ENCODE measurements at places on chromosomes 7 and 10. TPM values are rescaled to one million over a fixed set of nuclear protein-coding genes. Genes with fewer than 3 reads are reported as not detected.

- no peak for DNase-seq
Measured at GRCh38 chr7:93284908-93285307, 52.7 kb downstream of the VPS50 start.

The HSPA12A gene
- 35.1 TPM for total RNA-seq

DNA sequence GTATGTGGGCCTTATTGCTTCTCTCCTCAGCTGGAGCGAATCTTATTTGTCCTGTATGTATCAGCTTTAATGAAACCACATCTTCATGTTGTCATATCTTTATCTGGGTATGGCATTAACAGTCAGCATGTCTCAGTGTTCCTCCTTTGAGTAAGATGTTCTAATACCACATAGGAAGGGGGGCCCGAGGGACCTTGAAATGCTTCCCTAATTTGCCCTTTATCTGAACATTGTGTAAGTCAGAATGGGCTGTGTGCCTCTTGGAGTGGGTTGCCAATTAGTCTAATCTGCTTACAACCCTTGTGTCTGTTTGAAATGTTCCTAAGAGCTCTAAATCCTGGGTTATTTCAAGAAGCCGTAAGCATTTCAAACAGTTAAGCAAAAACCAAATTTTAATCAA lies 623.8 kb downstream of the SUGCT start:
- DNase-seq: no peak

- no peak for DNase-seq
Measured at GRCh38 chr10:113003052-113003451, 53.0 kb downstream of the TCF7L2 start.

The EVX1 gene
- total RNA-seq: not detected

GRCh38 chr7:67625257-67625737 lies 628.7 kb downstream of the TYW1 start:
- DNase-seq: peak; percentile 70

GRCh38 chr7:805261-805660 lies 27.0 kb upstream of the SUN1 start:
- no peak for DNase-seq

The AKR1B1 gene
- total RNA-seq: 71.8 TPM

The FGF8 gene
- 0.72 TPM for total RNA-seq

GRCh38 chr7:139773371-139773770 lies 4.4 kb downstream of the HIPK2 start:
- DNase-seq: no peak

Measured in spinal cord (tissue), 10 donors.